Hippocampal formation (tissue), 2 donors: ENCODE measurements at places on chromosomes 5 and 9.

DNA sequence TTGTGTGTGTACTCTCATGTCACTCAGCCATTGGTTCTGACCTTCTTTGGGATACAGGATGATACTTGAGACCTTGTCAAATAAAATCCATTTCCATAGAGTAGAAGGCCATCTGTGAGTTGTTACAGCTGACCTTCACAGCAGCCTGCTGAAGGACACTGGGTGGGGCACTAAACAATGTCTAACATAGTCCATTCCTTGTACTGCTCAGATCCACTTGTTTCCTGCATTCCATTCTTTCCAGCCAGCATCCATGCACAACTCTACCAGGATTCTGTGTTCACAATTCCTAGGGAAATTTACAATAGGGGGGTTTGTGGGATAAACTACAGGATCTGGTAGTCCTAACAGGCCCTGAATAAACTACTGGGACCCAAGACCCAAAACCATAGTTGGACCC, 286.4 kb downstream of the RASEF start:
- DNase-seq: no peak

DNA sequence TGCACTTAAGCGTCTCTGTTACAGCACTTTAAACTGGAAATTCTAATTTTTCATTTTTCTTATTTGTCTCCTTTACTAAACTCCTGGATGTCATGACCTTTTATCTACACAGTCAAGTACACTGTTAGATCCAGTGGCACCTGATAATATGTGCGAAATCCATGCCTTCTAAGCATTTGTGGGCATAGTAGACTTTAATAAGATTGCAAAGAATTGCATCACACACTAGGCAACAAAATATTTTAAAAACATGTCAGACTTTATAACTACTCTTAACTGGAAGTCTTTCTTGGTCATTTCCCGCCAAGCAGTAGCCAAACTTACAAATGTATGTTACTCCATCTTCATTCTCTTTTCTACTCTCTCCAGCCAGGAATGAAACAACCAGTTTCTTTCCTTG, 5.0 kb upstream of the SPINK1 start:
- no peak for DNase-seq

DNA sequence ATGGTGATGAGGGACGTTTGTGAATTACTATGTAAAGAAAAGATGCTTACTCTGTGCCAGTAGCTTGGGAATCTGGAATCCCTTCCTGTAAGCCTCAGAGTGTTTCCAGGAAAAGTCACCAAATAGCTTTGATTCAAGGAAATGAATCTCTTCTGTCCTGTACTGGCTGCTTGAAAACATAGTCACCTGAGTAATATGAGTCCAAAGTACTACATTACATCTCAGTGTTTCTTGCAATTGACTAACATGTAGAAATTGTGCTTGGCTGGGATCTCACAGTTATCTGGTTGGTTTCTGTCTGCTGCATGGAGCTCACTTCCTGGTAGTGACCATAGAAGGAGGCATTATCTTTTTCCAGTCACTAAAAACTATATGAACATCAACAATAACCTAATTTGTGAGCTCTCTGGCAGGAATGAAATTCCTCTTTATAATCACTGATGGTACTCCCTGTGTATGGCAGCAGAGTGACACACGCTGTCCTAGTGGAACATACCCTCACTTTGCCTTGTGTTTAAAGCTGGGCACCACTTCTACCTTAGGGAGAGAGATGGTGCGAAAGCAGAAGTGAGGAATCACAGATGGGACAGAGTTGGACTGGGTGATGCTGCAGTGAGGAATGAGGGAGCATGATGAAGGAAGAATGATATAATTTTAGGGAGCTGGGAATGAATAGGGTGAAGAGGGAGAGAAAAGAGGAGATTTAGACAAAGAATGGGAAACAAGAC, 568.5 kb downstream of the RAB3C start:
- no peak for DNase-seq

DNA sequence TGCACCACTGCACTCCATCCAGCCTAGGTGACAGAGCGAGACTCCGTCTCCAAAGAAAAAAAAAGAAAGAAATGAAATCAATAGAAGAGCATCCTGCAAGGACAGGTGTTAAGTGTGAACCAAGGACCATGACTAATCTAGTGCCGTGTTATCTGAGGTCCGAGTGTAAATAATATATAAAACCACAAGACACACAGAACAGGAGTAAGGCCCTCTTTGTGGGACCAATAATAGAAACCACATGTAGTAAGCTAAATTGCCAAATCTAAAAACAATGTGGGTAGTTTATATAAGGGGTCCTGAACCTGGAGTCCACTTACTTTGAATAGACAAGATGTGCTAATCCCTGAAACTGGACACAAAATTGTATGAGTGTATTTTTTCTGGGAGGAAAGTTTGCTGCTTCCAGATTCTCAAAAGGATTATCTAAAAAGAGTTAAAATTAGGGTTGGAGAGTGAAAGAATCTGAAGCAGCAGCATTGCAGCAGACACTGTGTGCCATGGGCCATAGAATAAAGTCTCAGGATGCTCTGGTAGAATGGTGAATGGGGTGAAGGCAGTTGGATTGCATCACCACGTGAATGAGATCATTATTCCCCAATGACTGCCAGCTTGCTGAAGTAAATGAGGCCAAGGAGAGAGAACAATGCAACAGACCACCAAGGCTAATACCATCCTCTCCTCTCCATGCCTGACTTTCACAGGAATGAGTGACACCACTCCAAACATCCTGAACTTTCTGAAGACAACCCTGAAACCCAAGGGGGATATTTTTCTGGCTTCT, 222.7 kb downstream of the DCP2 start:
- DNase-seq: no peak
